ENCODE measurements at places on chromosomes 4 and X. TPM values are rescaled to one million over a fixed set of nuclear protein-coding genes. Genes with fewer than 3 reads are reported as not detected.

GRCh38 chrX:126485409-126485808, 67.2 kb downstream of the DCAF12L1 start:
- no peak for DNase-seq

GRCh38 chr4:140971077-140971792, 162.0 kb downstream of the RNF150 start:
- DNase-seq, result no peak

DNA sequence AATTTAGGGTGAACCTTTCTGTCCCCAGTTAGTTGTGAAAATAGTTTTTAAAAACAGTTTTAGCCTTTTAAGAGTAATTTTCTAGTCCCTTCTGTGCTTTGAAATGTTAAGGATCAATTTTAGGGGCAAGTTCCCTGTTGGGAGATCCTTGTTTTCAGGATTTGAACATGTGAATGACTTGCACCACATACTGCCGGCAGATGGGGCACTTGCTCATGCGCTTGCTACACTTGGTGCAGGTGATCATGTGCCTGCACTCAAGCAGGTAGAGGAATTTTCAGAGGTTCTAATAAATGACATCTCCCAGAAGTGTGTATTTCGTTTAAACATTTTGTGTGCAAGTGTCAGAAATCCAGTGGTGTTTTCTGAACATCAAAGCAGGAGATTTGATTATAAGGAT, 195.9 kb downstream of the CHM start:
- no peak for DNase-seq

PITX2 gene
- 1.0 TPM for total RNA-seq

AKAP14 gene
- total RNA-seq, result not detected

Data from cardiac septum (tissue), 1 donor.